ENCODE measurements at places on chromosomes 13 and 19.

GRCh38 chr19:772730-773436 lies 22.0 kb downstream of the MISP start:
- DNase-seq = no peak

DNA sequence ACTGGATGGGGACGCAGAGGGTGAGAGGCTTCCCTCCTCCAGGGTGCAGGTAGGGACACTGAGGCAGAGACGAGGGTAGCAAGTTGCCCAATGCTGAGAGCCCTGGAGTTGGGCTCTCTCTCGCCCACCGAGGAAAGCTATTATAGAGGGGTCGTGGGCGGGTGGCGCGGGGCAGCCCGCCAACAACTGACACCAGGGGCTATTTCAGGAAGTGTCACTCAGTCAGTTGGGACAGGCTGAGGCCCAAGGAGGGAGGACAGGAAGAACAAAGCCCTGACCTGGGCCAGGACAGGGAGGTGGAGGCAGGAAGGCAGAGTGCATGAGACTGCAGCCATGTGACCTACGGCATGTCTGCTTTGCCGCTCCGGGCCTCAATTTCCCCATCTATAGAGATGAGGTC lies 29.9 kb downstream of the TINCR start:
- no peak for DNase-seq

DNA sequence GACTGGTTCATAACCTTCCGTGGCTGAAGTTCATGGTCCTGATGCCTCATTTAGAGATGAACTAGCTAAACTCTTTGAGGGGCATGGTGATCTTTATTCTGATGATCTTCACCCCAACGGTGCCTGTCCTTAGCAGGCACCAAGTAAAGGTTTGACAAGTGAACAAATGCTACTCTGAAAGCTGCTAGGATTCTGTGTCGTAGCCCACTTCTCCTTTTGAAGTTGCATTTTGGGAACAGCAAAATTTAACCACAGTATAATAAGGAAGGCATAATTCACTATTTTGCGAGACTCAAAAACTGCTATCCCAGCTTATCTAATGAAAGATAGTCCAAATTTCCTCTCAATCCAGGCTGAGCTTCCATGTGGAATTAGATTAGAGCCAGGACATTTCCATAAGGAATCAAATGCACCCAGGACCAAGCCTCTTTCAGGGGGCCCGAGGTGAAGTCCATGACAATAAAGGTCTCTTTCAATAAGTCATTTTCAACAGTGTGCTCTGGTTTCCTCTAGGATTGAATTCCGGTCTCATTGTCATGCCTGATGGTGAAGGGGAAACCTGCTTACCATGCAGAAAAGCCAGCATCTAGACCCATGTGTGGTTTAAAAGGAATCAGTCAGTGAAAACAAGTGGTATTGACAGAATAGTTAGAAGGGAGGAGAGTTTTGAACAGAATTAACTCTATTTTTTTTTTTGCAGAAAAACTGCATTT lies 23.1 kb downstream of the SIAH3 start:
- DNase-seq = no peak

GRCh38 chr19:58355908-58356765 lies 2.8 kb upstream of the A1BG start:
- peak; percentile 41 for DNase-seq

Measured in germinal center (tissue), 1 donor.